Transverse colon (tissue), 4 donors: ENCODE measurements at places on chromosomes 12 and 14. TPM values are rescaled to one million over a fixed set of nuclear protein-coding genes. Genes with fewer than 3 reads are reported as not detected.

Gene SERPINA10
- total RNA-seq = not detected

DNA sequence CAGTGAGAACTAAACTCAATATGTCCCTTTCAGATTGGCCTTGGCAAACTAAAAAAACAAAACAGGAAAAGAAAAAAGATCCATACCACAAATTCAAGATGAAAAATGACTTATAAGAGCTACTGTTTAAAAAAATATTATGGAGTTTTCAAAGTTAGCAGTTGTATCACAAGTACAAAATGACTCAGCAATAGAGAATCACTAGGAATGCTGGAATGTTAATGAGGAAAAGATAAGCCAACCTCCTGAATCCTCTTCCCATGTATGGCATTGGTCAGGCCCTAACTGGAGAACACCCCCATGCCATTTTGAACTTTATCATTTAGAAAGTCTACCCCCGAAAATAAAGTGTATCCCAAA, 62.2 kb downstream of the PPP1R36 start:
- H3K4me3 ChIP-seq = no peak overlapping the region
- peaks cover 17% of the 10 kb centered on the region for H3K4me1 ChIP-seq
- H3K27ac ChIP-seq = peak overlapping the region; percentile 71
- DNase-seq = no peak

Gene PIWIL1
- total RNA-seq = 0.55 TPM

Gene RND1
- total RNA-seq = 19.1 TPM
